ENCODE measurements at places on chromosomes 2 and 18.

DNA sequence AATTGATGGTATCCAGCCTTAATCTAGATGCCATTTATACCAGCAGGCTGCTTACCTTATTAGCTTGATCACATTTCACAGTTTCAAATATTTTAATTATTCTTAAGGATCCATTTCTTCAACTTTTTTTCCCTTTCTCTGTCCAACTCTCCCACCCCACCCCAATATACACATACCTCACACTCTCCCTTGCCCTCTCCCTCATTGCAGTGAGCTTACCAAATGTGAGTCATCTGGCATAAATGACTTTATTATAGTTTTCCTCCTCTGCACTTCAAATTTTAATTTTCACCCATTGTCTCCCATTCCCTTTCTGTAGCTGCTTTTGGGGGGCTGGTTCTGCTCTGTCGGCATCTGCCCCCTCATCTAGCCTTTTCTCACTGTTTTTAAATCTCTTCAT is 12.9 kb downstream of the HTR2B start:
- DNase-seq: no peak

DNA sequence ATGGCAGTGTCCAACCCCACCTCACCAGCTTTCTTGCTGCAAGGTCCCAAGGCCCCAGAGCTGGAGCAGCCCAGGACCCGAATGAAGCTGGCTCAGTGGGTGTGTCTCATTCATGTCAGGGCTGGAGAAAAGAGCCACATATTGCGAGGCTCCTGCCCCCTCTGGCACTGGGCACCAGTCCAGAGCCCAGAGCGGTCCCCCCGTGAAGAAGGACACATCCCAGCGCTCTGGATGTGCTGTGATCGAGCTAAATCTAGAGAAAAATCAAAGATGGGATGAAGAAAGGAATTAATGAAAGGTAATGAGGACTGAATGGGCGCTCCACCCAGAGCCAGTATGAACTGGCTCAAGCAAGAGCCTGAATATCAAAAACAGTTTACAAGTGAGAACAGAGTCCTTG is 13.3 kb upstream of the MPV17 start:
- DNase-seq: no peak

DNA sequence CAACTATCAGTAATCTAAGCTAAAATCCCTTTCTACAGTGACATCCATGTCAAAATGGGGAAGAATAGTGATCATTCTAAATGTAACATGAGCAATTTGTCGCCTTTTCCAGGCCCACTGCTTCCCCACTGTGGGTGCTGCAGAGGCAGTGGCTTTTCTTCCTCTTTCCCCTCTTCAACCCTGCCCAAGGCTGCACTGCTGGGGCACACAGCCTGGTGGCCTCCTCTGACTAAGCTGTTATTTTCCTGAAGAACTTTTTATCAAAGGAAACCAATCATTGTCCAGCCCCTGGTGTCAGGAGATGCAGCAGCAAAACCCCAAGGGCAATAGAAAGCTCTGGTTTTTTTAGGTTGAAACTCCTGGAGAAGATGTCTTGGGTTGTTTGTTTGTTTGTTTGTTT is 117.6 kb upstream of the KLF7 start:
- no peak for DNase-seq

- DNase-seq: no peak
Observed at GRCh38 chr18:58590839-58591238, 38.1 kb downstream of the ALPK2 start.

DNA sequence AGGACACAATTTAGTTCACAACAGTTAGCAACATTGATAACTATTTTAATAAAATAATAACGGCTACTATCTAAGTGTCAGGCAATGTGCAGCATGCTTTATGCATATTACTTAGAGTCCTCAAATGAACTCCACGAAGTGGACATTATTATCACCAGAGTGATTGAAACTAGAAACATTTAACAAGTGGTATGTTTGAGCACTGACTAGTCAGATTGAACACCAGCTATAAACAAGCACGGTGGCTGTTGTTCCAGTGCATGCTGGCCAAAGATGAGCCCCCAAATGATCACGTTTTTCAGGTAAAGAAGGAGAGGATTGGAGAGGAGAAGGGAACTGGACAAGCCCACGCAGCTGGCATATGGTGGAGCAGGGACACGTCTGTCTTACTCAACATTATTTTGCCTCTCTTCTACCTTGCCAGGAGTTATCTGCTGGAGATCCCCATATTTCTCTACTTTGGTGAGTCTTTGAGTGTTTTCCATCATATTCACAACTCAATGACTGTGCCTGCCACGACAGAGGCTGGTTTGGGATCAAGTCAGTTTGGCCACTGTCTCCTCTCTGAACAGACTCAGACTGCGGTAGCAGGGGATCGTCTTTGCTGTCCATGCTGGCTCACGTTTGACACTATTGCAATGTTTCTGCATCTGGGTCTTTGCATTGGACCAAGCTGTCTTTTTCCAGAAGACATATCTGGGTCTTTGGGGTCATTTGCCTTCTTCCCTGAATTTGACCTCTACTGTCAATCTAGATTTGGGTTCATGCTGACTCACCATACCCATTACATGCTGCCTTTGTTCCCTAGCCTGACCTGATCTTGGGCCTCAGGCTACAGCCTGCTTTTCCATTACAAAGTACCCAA is 66.0 kb upstream of the ACSL3 start:
- no peak for DNase-seq
